ENCODE measurements at places on chromosomes 1 and 21.

DNA sequence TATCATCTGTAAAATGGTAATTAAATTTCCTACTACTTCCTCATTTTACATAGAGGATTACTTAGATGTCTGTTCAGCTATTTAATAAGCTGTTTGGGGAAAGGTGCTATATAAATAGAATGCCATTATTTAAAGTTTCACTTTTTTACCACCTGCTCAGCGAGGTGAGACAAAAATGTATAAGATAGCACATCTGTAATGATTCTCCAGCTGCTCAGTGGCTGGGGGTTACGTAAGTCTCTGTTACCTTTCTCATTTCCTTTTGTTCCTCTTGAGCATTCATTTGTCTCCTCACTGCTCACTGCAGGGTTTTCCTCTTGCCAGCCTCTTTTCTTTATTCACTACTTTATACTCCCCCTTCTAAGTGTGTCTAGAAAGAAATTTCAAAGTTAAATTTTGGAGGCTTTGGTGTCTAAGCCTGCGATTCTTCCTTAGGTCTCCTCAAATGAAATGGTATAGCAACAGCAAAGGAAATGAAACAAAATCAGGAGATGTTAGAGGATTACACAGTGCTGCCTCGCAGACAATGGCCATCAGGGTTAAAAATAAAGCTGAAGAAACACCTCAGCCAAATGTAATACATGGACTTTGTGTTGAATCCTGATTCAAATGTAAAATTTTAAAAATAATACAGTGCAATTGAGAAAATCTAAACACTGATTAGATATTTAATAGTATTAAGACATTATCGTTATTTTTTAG, 6.8 kb downstream of the RGS8 start:
- 0 out of 2 replicates have a peak, but pooled peaks cover 3% of the 10 kb centered on the region for H3K27me3 ChIP-seq
- H3K4me3 ChIP-seq = no peak overlapping the region
- no peak for DNase-seq
- no peaks in the 10 kb centered on the region for H3K36me3 ChIP-seq
- H3K4me1 ChIP-seq = peaks cover 29% of the 10 kb centered on the region
- no peak overlapping the region for H3K27ac ChIP-seq

GRCh38 chr1:208242941-208243526, 1.1 kb downstream of the PLXNA2 start:
- H3K27me3 ChIP-seq = peaks cover 53% of the 10 kb centered on the region
- no peak overlapping the region for H3K27ac ChIP-seq
- H3K4me1 ChIP-seq = peaks cover 35% of the 10 kb centered on the region
- peak; percentile 42 for DNase-seq

GRCh38 chr21:38310646-38311485, 54.1 kb downstream of the KCNJ15 start:
- no peak overlapping the region for H3K27ac ChIP-seq
- DNase-seq = no peak
- no peak overlapping the region for H3K4me3 ChIP-seq
- peaks cover 15% of the 10 kb centered on the region for H3K4me1 ChIP-seq
- H3K27me3 ChIP-seq = peaks cover 40% of the 10 kb centered on the region
- H3K36me3 ChIP-seq = no peaks in the 10 kb centered on the region

DNA sequence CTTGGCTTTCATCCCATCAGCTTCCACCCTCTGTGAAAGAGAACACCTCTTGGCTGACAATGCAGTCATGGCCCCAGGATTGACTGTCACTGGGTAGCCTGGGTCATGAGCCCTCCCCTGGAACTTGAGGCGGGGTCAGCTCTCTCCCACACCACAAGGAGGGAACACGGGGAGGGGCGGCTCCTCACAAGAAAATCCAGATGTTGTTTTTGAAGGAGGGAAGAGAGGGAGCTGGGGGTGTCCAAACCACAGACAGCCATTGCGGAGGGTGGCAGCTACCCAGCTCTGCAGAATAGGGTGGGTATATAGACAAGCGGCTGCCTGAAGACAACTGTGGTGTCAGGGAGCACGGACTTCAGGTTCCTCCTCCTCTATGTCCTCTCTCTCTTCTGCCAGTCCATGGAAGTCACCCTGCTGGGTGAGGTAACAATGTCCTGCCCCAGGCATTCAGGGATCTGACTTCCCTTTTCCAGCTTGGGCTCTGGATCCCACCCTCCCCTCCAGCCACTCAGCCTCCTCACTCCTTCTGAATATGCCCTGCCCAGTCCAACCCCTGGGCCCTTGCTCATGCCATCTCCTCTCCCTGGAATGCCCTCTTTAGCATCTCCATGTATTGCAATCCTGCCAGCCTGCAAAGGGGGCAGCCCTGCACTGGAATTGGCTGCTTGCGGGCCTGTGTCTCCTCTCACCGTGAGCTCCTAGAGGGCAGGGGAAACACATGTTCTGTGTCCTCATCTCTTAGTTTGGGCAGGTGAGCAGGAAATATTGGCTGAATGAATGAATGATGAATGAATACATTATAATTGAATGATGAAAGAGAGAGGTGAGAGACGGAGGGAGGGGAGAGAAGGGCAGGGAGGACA, 60.9 kb upstream of the RUNX3 start:
- H3K27me3 ChIP-seq = no peaks in the 10 kb centered on the region
- H3K27ac ChIP-seq = no peak overlapping the region
- no peak overlapping the region for H3K4me3 ChIP-seq
- peaks cover 12% of the 10 kb centered on the region for H3K4me1 ChIP-seq
- DNase-seq = no peak

DNA sequence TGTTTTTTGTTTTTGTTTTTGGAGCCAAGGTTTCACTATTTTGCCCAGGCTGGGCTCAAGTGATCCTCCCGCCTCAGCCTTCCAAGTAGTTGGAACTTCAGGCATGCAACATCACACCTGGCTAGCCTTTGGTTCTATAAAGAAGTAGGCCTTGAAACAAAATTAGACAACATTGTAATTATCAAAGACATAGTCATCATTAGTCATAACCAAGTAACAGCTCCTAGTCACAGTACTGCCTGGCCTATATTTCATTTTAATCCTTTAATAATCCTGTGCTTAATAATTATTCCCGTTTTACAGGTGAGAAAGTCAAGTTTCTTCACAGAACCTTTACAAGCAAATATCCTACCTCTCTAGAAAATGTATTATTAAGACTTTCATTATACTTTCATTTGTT, 52.3 kb upstream of the TBX15 start:
- DNase-seq = no peak
- 0 out of 2 replicates have a peak, but pooled peaks cover 3% of the 10 kb centered on the region for H3K36me3 ChIP-seq
- peaks cover 16% of the 10 kb centered on the region for H3K4me1 ChIP-seq
- no peak overlapping the region for H3K4me3 ChIP-seq
- no peaks in the 10 kb centered on the region for H3K27me3 ChIP-seq

- H3K27me3 ChIP-seq = peaks cover 55% of the 10 kb centered on the region
- no peak for DNase-seq
- no peak overlapping the region for H3K4me3 ChIP-seq
- H3K27ac ChIP-seq = no peak overlapping the region
Observed at GRCh38 chr1:32705516-32705915, 2.9 kb upstream of the SYNC start.

GRCh38 chr1:7401814-7402547, 369.1 kb upstream of the VAMP3 start:
- H3K36me3 ChIP-seq = peaks cover 26% of the 10 kb centered on the region
- no peak overlapping the region for H3K4me3 ChIP-seq
- no peaks in the 10 kb centered on the region for H3K27me3 ChIP-seq
- H3K4me1 ChIP-seq = peaks cover 35% of the 10 kb centered on the region
- DNase-seq = no peak

DNA sequence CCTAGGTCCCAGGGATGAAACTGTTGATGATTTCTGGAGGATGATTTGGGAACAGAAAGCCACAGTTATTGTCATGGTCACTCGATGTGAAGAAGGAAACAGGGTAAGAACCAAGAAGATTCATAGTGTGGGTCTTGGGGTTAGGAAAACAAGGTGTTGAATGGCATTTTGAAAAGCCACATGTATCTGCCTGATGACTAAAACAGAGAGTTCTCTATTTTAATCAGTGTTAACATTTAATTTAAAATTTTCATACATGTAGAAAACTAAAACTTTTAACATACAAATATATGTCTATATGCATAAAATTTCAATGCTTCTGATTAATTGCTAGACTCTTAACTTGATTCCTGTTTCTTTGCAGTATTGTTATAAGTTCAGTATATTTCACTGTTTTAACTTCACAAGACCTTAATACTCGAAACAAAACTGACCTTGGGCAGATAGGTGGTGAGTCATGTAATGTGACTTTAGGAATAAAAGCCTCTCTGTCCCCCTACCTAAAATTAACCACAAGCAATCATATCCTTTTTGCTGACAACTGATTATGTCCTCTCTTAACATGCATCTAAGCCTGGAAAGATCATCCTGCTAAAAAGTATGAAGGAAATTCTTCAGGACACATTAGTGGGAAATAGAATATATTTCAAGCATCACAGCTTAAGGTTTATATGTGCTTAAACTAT, 95.6 kb downstream of the PTPRC start:
- no peak for DNase-seq
- H3K27ac ChIP-seq = no peak overlapping the region
- no peak overlapping the region for H3K4me3 ChIP-seq
- peaks cover 8% of the 10 kb centered on the region for H3K4me1 ChIP-seq
- H3K36me3 ChIP-seq = no peaks in the 10 kb centered on the region

DNA sequence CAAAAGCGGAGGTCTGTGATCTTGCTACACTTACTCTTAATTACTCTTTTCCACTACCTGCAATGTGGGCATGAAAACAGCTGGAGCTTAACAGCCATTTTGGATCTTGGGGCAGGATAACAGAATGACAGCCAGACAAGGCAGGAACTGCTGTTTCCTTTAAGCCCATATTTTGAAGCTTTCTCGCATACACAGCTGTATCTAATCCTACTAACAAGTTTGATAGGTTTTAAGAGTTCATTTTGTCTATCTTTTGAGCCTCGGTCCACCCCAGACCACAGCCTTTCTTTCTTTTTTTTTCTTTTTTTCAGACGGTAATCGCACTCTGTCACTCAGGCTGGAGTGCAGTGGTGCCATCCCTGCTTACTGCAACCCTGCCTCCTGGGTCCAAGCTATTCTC, 42.4 kb upstream of the CRB1 start:
- no peak overlapping the region for H3K4me3 ChIP-seq
- H3K36me3 ChIP-seq = no peaks in the 10 kb centered on the region
- H3K27ac ChIP-seq = no peak overlapping the region
- H3K27me3 ChIP-seq = no peaks in the 10 kb centered on the region
- DNase-seq = no peak

DNA sequence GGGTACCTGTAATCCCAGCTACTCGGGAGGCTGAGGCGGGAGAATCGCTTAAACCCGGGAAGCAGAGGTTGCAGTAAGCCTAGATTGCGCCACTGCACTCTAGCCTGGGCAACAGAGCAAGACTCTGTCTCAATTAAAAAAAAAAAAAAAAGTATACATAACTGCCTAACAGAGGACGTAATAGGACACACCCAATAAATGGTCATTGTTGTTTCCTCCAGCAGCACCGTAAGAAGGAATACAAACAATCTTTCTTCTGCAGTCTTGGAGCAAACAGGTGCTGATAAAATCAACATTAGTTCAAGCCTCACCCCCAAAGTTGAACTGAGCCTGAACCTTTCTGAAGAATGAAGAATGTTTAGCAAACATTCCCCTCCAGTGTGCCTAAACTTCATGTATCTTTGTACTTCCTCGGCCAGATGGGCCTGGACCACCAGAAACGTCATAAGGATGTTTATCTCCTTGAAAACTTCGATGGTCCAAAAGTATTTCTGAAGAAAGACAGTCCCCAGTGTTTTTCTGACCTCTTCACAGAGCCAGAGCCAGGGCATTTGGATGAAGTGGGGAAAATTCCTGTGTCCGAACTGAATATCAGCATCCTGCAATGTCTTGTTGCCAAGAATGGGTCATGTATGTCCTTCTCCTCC, 136.8 kb upstream of the F3 start:
- H3K36me3 ChIP-seq = peaks cover 6% of the 10 kb centered on the region
- no peaks in the 10 kb centered on the region for H3K27me3 ChIP-seq
- H3K4me3 ChIP-seq = no peak overlapping the region
- peaks cover 22% of the 10 kb centered on the region for H3K4me1 ChIP-seq

DNA sequence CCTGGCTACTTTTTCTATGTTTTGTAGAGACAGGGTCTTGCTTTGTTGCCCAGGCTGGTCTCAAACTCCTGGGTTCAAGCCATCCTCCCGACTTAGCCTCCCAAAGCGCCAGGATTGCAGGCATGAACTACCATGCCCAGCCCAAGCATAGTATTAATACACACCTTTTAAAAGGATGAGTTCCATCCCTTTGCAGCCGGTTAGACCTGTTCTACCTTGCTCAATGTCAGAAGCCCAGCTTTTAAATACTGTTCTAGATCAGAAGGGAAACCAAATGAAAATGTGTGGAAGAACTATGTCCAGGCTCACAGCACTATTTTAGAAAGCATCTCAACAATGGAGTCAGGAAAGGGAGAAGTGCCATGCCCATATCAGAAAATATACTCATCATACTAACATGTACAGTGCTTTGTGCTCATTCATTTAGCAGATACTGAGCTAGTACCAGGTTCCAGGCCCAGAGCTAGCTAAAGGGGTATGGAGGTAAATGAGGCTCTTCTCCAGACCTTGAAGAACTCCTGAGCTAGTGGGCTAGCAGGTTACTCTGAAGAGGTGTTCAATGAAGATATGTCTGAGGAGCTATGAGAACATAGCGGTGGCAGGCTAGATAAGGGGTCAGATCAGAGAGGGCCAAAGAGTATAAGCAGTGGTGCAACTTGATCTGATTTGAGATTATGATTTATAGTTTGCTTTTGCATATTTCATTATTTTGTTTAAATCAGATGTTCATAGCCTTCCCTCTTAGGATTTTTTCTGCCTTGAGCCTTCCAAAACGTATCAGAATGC, 78.2 kb downstream of the RNF220 start:
- H3K4me1 ChIP-seq = peaks cover 26% of the 10 kb centered on the region
- no peaks in the 10 kb centered on the region for H3K27me3 ChIP-seq
- no peak for DNase-seq
- no peak overlapping the region for H3K27ac ChIP-seq
- H3K36me3 ChIP-seq = no peaks in the 10 kb centered on the region
- H3K4me3 ChIP-seq = no peak overlapping the region

DNA sequence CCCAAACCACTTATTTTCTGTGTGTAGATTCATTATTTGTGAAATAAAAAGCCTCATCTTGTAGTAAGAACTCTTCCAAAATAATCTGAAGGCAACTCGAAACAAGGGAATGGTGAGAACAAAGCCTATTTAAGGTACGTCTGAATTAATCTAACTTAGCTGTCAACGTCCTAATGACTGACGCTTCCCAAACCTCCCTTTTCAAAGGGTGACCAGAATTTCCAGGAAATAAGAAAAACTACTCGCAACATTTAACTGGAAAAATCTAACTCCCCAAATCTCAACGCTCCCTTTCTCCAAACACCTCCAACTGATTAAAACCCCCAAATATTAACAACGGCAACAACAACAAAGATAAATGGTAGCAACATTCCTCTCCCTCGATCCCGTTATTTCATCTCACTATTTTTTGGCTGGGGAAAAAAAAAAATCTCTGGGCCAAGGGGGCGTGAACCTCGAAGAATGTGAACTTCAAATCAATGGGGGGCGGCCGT, 693 bp downstream of the SRSF10 start:
- peak overlapping the region; percentile 91 for H3K4me3 ChIP-seq
- H3K4me1 ChIP-seq = peaks cover 51% of the 10 kb centered on the region
- no peaks in the 10 kb centered on the region for H3K27me3 ChIP-seq
- H3K36me3 ChIP-seq = peaks cover 34% of the 10 kb centered on the region
- no peak for DNase-seq
